ENCODE measurements at places on chromosomes 4 and X.

DNA sequence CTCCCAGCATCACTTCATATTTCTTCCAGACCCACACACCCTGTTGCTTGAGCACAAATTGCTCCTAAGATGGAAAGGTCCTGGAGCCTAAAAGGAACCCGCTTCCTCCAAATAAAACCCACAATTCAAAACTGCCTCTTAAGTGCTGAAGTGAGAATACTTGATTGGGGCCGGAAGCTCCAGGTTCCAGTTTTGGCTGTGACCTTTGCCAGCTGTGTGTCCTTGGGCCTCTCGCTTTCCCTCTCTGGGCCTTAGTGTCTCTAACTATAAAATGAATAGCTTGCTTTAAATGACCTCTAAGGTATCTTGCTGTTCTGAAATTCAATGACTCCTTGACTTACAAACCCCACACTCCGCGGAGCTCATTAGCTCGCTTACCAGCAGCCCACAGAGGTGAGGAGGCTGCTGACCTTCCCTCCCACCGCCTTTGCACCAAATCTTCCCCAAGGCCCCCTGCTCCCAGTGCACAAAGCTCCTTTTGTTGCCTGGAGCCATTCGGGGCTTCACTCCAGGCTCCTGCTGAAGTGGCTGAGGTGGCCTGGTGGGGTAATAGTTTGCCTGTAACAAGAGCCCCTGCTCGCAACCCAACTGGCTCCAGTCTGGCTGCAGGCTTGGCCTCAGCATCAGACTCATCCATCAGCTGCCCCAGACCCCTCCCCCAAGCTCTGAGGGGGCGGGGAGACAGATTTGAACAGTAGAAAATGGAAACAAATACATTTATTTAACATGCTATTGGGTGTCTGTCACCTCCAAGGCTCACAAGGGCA is 21.8 kb downstream of the STARD8 start:
- H3K27ac ChIP-seq: no peak overlapping the region
- H3K4me3 ChIP-seq: no peak overlapping the region
- peaks cover 5% of the 10 kb centered on the region for H3K27me3 ChIP-seq
- DNase-seq: no peak
- H3K36me3 ChIP-seq: no peaks in the 10 kb centered on the region

- no peaks in the 10 kb centered on the region for H3K27me3 ChIP-seq
- H3K27ac ChIP-seq: no peak overlapping the region
- no peaks in the 10 kb centered on the region for H3K36me3 ChIP-seq
- H3K4me1 ChIP-seq: no peaks in the 10 kb centered on the region
- no peak overlapping the region for H3K4me3 ChIP-seq
Observed at GRCh38 chr4:79211490-79211889, 114.4 kb downstream of the NAA11 start.

- H3K4me1 ChIP-seq: no peaks in the 10 kb centered on the region
- no peaks in the 10 kb centered on the region for H3K36me3 ChIP-seq
- no peaks in the 10 kb centered on the region for H3K27me3 ChIP-seq
- peak; percentile 48 for DNase-seq
- H3K27ac ChIP-seq: no peak overlapping the region
Observed at GRCh38 chrX:925652-926061, 286.8 kb downstream of the CRLF2 start.

DNA sequence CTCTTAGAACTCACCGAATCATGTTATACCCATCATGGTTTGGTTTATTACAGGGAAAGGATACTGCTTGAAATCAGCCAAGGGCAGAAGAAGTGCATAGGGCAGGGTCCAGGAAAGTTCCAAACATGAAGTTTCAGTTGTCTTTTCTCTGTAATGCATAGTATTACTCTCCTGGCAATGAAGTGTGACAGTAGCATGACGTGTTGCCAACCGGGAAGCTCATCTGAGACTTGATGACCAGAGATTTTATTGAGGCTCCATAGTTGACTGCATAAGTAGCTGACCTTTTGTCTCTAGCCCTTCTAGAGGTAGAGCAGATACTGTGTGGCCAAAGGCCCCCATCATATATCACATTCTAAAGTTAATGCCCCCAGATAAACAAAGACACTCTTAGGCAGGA is 72.1 kb downstream of the BEND4 start:
- no peaks in the 10 kb centered on the region for H3K27me3 ChIP-seq
- no peak overlapping the region for H3K27ac ChIP-seq
- no peaks in the 10 kb centered on the region for H3K4me1 ChIP-seq
- peaks cover 7% of the 10 kb centered on the region for H3K36me3 ChIP-seq
- no peak for DNase-seq
- H3K4me3 ChIP-seq: no peak overlapping the region

- no peak overlapping the region for H3K27ac ChIP-seq
- H3K4me3 ChIP-seq: no peak overlapping the region
- H3K36me3 ChIP-seq: peaks cover 13% of the 10 kb centered on the region
- H3K4me1 ChIP-seq: no peaks in the 10 kb centered on the region
Observed at GRCh38 chr4:82479562-82479961, 49.2 kb downstream of the ENOPH1 start.

DNA sequence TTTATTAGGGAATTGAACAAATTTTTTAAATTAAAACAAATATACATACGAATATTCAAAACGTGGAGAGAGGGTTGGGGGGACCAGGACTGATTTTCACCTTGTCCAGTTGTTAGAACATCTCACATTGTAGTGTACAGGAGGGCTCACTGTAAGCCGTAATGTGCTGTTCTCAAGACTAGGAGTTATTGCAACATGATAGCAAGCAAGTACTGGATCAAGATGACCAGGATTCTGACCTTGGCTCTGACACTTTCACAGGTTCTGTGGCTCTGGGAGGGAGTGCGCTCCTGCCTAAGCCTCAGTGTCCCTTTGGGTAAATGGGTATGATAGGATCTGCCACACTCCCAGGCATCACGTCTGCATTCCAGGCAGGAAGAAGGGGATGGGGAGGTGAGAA is 59.0 kb downstream of the SORCS2 start:
- H3K27me3 ChIP-seq: no peaks in the 10 kb centered on the region
- H3K4me1 ChIP-seq: no peaks in the 10 kb centered on the region
- H3K4me3 ChIP-seq: no peak overlapping the region
- no peak overlapping the region for H3K27ac ChIP-seq
- no peaks in the 10 kb centered on the region for H3K36me3 ChIP-seq

DNA sequence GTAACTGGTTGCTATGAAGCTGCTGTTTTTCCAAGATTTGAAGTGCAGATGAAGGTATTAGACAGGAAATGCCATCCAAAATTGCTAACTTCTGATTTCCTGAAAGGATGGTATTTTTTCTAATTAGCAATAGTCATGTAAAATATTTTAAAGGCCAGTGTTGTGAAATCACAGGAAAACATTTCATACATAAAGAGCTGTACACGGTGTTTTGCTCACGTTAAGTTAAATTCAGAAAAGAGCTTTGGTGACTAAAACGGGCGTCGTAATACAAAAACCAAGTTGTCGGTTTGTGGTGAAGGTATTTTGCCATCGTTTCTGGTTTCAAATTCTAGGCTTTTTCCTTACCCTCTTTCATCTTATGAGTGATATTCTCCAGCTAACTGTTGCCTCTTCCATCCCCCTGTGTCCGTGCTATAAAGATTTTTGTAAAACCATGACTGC is 39.8 kb downstream of the AFF1 start:
- H3K4me1 ChIP-seq: peaks cover 45% of the 10 kb centered on the region
- no peak for DNase-seq
- peak overlapping the region; percentile 1 for H3K27ac ChIP-seq
- H3K27me3 ChIP-seq: no peaks in the 10 kb centered on the region
- peaks cover 8% of the 10 kb centered on the region for H3K36me3 ChIP-seq
- no peak overlapping the region for H3K4me3 ChIP-seq

DNA sequence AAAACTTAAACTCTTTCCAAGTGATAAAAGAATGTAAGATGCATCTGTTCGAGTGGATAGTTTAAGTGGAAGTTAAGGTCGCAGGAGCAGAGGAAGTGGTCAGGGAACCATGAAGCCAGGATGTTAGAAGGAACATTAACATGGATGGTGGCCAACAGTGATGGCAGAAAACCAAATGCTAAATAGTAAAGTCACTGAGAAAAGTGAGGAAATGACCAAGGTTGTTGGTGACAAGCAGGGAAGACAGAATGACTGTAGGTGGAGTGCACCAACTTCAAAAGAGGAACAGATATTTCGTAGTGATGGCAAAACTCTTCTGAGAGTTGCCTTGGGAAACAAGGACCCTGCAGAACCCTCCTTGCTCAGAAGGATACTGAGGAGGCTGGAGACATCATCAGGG is 226.2 kb downstream of the PALLD start:
- H3K27ac ChIP-seq: peak overlapping the region; percentile 79
- peaks cover 24% of the 10 kb centered on the region for H3K4me1 ChIP-seq
- DNase-seq: no peak
- H3K36me3 ChIP-seq: peaks cover 4% of the 10 kb centered on the region
- peaks cover 2% of the 10 kb centered on the region for H3K27me3 ChIP-seq
- H3K4me3 ChIP-seq: peak overlapping the region; percentile 29

DNA sequence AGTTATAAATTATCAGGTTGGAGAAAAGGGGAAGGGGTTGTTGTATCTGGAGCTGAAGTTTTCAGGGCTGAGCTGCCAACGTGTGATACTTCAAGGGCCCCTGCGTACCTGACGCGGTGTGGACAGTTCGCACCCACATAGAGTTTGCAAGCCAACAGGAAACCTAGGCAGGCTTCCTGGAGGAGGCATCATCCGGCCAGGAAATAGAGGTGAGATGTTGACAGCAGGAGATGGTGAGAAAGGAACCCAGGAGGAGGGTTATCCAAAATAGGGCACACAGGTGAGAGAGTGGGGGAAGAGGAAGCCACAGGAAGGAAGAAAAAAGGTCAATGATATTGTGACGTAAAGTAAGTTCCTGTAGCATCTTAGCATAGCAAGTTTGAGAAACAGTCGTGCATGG is 127.2 kb downstream of the DHRSX start:
- no peak overlapping the region for H3K4me3 ChIP-seq
- no peak overlapping the region for H3K27ac ChIP-seq
- peaks cover 3% of the 10 kb centered on the region for H3K4me1 ChIP-seq
- no peaks in the 10 kb centered on the region for H3K27me3 ChIP-seq

DNA sequence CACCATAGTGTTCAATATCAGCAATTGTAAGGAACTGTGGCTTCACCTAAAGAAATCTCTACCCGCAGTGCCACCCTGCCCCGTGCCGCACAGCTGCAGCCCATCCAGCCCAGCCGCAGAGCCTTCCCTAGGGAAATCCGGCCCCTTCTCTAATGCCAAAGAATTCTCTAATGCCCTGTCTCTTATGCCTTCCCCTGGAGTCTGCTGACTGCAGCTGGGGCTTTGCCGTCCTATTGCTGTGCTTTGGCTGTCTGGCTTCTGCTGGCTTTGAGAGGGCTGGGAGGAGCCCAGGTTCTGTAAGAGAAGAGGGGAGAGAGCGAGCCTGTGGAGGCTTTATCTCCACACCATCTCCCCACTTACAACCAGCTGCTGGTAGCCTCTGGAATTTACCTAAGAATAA is 85.9 kb upstream of the HELT start:
- H3K27ac ChIP-seq: no peak overlapping the region
- no peaks in the 10 kb centered on the region for H3K36me3 ChIP-seq
- DNase-seq: no peak
- H3K27me3 ChIP-seq: peaks cover 7% of the 10 kb centered on the region

DNA sequence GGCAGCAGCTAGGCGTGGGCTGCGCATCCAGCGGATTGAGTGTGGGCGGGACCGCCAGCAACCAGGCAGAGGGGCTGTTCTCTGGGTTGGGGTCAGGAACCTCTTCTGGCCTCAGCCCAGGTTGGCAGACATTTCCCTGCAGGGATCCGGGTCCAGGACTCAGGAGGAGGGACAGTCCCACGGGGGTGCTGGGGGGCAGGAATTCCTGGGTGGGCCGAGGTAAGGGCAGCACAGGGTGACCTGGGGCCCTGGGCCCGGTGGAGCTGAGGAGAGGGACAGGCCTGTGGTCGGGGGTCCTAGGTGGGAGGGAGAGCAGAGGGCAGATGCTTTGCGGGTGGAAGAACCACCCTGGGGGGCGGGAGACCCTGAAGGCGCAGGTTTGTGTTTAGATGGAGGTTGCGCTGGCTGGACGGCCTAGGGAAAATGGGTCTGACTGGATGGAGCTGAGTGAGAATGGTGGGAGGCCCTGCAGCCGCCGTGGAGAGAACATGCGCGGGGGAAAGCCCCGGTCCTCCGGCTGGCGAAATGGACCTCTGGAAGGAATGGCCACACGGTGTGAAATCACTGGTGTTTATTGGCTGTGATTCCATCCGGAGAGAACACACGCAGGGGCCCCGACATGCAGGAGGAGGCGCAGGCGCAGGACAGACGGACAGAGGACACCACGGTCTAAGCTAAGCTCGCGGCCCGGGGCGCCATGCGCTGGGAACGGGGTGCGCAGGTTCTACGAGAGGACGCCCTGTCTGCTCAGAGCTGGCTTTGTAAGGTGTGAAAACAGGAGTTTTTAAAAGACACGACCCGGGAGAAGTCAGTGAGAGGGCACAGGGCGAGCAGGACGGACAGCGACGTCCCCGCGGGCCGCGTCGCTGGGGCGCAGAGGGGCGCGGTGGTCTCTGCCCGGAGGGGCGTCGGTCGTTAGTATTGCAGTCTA is 41.3 kb downstream of the CPLX1 start:
- no peak overlapping the region for H3K27ac ChIP-seq
- peaks cover 19% of the 10 kb centered on the region for H3K27me3 ChIP-seq
- peak overlapping the region; percentile 48 for H3K4me3 ChIP-seq
- H3K4me1 ChIP-seq: peaks cover 29% of the 10 kb centered on the region
- peaks cover 11% of the 10 kb centered on the region for H3K36me3 ChIP-seq

DNA sequence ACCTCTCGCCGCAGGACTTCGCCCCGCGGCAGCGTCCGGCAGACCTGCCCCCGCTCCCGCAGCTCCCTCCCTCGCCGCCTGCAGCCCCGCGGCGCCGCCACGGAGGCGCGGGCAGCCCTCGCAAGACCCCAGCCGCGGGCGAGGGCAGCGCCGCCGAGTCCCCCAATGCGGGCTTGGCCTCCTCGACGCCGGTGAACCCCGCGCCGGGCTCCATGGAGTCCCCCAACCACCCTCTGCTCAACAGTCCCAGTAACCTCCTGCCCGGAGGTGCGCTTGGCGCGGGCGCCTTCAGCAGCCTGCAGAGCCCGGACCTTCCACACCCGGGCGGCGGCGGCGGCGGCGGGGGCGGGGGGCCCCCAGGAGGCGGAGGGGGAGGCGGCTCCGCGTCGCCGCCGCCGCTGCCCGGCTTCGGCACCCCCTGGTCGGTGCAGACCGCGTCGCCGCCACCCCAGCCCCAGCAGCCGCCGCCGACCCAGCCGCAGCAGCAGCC is 1.2 kb downstream of the CPEB2 start:
- peaks cover 11% of the 10 kb centered on the region for H3K36me3 ChIP-seq
- peak overlapping the region; percentile 73 for H3K27ac ChIP-seq
- no peak for DNase-seq
- H3K4me1 ChIP-seq: peaks cover 28% of the 10 kb centered on the region
- peak overlapping the region; percentile 85 for H3K4me3 ChIP-seq
- no peaks in the 10 kb centered on the region for H3K27me3 ChIP-seq

DNA sequence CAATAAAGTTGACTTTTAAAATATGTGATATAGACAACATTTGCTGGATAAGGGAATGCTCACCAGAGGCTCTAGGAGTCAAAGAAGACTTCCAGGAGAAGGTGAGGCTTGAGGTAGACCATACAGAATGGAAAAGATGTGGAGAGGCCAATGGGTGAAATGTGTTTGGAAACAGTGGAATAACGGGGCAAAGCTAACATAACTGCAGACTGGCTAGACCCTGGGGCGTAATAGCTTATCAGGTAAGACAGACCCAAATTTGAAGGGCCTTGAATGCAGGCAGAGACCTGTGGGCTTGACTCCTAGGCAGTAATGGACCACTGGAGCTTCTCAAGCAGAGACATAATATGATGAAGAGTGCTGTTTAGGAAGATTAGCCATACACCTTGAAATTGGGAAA is 25.4 kb downstream of the GPC3 start:
- H3K4me3 ChIP-seq: no peak overlapping the region
- no peak for DNase-seq
- no peaks in the 10 kb centered on the region for H3K36me3 ChIP-seq
- H3K27ac ChIP-seq: no peak overlapping the region
- peaks cover 3% of the 10 kb centered on the region for H3K4me1 ChIP-seq
